HCT116 (cell line): ENCODE measurements at places on chromosomes 7 and 10. TPM values are rescaled to one million over a fixed set of nuclear protein-coding genes. Genes with fewer than 3 reads are reported as not detected.

The ACTL6B gene
- total RNA-seq, result not detected

The DIP2C gene
- total RNA-seq, result 15.4 TPM

The FOXI2 gene
- not detected for total RNA-seq

The CDNF gene
- total RNA-seq, result 1.1 TPM

The TDRD1 gene
- not detected for total RNA-seq

The HOXA1 gene
- total RNA-seq, result 2.8 TPM

The IL2RA gene
- 0.59 TPM for total RNA-seq

The FAM25G gene
- not detected for total RNA-seq

The ATRNL1 gene
- total RNA-seq, result 1.3 TPM

The RAPGEF5 gene
- total RNA-seq, result 15.6 TPM

The SLIT1 gene
- 0.42 TPM for total RNA-seq

The GFRA1 gene
- total RNA-seq, result 0.30 TPM

The TMEM213 gene
- total RNA-seq, result not detected

The RBM20 gene
- total RNA-seq, result 2.0 TPM

The CNPY1 gene
- total RNA-seq, result not detected

The BUB3 gene
- total RNA-seq, result 271 TPM

The MAT1A gene
- 1.6 TPM for total RNA-seq

The ADO gene
- 26.2 TPM for total RNA-seq

The PCDH15 gene
- not detected for total RNA-seq

The BEND7 gene
- 13.8 TPM for total RNA-seq

The PRKCQ gene
- 0.54 TPM for total RNA-seq
